ENCODE measurements at places on chromosomes 4 and X. TPM values are rescaled to one million over a fixed set of nuclear protein-coding genes. Genes with fewer than 3 reads are reported as not detected.
A peak's percentile ranks its signal among the peaks of the same experiment; 100 is the strongest.

DNA sequence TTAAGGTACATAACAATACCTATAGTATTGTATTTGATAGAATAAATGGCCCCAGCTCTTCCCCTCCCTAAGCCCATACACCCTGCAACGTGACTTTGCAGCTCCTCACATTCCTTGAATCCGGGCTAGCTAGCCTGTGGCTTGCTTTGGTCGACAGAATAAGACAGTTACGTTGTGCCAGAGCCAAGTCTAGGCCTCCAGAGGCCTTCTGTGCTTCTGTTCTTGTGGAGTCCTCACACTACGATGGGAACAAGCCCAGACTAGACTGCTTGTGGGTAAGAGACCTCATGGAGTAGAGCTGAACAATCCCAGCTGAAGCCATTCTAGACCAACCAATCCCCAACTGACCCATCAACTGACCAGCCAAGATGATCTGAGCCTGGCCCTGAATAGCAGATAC lies 102.4 kb upstream of the PLAC1 start:
- no peak overlapping the region for H3K27ac ChIP-seq
- no peaks in the 10 kb centered on the region for H3K4me1 ChIP-seq
- no peaks in the 10 kb centered on the region for H3K36me3 ChIP-seq
- no peaks in the 10 kb centered on the region for H3K27me3 ChIP-seq

DNA sequence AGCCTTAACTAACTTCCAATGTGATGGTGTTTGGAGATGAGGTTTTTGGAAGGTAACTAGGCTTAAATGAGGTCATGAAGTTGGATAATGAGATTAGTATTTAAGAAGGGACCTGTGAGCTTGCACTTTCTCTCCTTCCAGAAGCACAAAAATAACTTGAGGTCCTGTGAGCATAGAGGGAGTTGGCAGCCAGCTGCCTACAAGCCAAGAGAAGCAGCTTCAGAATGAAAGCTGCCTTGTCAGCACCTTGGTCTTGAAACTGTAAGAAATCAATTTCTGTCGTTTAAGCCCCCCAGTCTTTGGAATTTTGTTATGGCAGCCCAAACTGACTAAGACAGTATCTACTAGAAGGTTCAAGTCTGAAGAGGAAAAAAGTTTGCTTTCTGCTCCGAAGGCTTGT lies 280.2 kb upstream of the GALNTL6 start:
- H3K36me3 ChIP-seq, result no peaks in the 10 kb centered on the region
- H3K27me3 ChIP-seq, result no peaks in the 10 kb centered on the region
- no peak overlapping the region for H3K4me3 ChIP-seq
- no peak overlapping the region for H3K27ac ChIP-seq
- DNase-seq, result no peak

- H3K27me3 ChIP-seq, result no peaks in the 10 kb centered on the region
- no peak overlapping the region for H3K27ac ChIP-seq
- no peak overlapping the region for H3K4me3 ChIP-seq
- no peaks in the 10 kb centered on the region for H3K4me1 ChIP-seq
- H3K36me3 ChIP-seq, result no peaks in the 10 kb centered on the region
Observed at GRCh38 chr4:88264336-88264735, 20.0 kb downstream of the PPM1K start.

GRCh38 chr4:126742885-126743284 lies 889.9 kb upstream of the INTU start:
- no peaks in the 10 kb centered on the region for H3K36me3 ChIP-seq
- H3K27me3 ChIP-seq, result no peaks in the 10 kb centered on the region
- H3K27ac ChIP-seq, result no peak overlapping the region
- no peaks in the 10 kb centered on the region for H3K4me1 ChIP-seq

- H3K27ac ChIP-seq, result no peak overlapping the region
- H3K27me3 ChIP-seq, result no peaks in the 10 kb centered on the region
- H3K36me3 ChIP-seq, result no peaks in the 10 kb centered on the region
- DNase-seq, result no peak
- H3K4me1 ChIP-seq, result no peaks in the 10 kb centered on the region
Observed at GRCh38 chrX:100072336-100072735, 337.7 kb downstream of the PCDH19 start.

Gene DDX53
- total RNA-seq, result not detected

GRCh38 chrX:12292996-12293765 lies 154.9 kb downstream of the FRMPD4 start:
- H3K4me1 ChIP-seq, result no peaks in the 10 kb centered on the region
- DNase-seq, result no peak
- H3K27me3 ChIP-seq, result peaks cover 17% of the 10 kb centered on the region
- no peaks in the 10 kb centered on the region for H3K36me3 ChIP-seq
- H3K4me3 ChIP-seq, result no peak overlapping the region
- no peak overlapping the region for H3K27ac ChIP-seq

Gene TMPRSS11A
- not detected for total RNA-seq

Gene GPR34
- 56.3 TPM for total RNA-seq

GRCh38 chrX:118726887-118727685 lies at the start of gene IL13RA1:
Gene IL13RA1, plus strand, starts transcription at chrX:118727606. Its CDS starts 33 bp downstream, at chrX:118727639.
- no peaks in the 10 kb centered on the region for H3K4me1 ChIP-seq
- peak; percentile 72 for DNase-seq
- no peaks in the 10 kb centered on the region for H3K27me3 ChIP-seq

Gene TNMD
- total RNA-seq, result 1.3 TPM

Gene POU4F2
- total RNA-seq, result not detected

- H3K4me1 ChIP-seq, result no peaks in the 10 kb centered on the region
- H3K4me3 ChIP-seq, result no peak overlapping the region
- H3K36me3 ChIP-seq, result no peaks in the 10 kb centered on the region
- no peak for DNase-seq
Observed at GRCh38 chr4:86500527-86500926, 93.6 kb upstream of the PTPN13 start.

DNA sequence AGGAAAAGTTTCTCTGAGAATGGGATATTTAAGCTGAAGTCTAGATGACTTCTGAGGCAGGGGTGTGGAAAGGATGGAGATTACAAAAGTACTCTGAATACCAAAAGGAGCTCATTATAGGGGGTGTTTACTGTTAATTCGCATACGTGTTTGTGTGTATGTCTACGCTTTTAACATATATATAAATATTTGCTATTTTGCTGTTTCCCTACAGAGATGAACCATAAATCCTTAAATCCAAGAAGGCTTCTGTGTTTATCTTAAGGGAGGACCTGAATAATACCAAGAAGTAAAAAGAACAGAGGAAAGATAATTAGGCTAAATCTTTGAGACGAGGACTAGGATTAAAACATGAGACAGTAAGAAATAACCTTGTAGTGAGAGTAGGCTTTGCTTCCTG lies 166.0 kb downstream of the ARAP2 start:
- H3K27ac ChIP-seq, result no peak overlapping the region
- H3K27me3 ChIP-seq, result no peaks in the 10 kb centered on the region
- no peaks in the 10 kb centered on the region for H3K36me3 ChIP-seq
- H3K4me1 ChIP-seq, result no peaks in the 10 kb centered on the region
- H3K4me3 ChIP-seq, result no peak overlapping the region

DNA sequence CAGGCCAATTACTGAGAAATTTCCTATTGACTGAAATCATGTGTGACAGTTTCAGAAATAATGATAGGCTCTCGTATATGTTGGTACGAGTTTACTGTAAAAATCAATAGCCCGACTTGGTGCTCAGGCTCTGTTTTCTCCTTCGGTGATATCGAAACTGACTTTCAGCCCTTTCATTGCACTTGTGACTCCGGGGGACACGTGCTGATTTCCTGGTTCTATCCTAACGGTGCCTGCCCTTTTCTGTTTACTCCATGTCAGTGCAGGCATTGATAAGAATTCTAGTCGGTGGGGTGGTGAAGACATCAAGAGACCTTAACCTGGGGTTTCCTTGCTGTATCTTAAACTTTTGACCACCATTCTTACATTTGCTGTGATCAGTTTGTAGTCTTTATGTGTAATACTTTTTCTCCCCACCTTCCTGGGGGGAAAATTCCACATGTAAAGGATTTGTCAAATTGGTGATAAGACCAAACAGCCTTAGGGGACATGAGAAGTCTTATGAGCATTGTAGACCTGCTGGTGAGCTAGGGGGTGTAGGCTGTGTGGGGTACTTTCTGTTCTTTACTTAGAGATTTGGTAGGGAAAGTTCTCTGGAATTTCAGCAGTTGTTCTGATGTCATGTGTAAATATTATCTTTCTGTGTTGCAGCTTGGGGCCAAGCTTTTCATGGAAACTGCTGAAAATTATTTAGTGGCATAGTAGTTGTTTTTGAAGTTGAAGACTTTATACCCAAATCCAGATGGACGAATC lies 52.7 kb downstream of the TMEM131L start:
- H3K4me1 ChIP-seq, result no peaks in the 10 kb centered on the region
- peak overlapping the region; percentile 10 for H3K27ac ChIP-seq
- no peaks in the 10 kb centered on the region for H3K36me3 ChIP-seq
- H3K4me3 ChIP-seq, result no peak overlapping the region
- no peak for DNase-seq

GRCh38 chrX:110401135-110401534 lies 42.5 kb downstream of the RTL9 start:
- no peak overlapping the region for H3K4me3 ChIP-seq
- no peaks in the 10 kb centered on the region for H3K4me1 ChIP-seq
- H3K27me3 ChIP-seq, result peaks cover 55% of the 10 kb centered on the region
- no peak for DNase-seq
- H3K27ac ChIP-seq, result no peak overlapping the region

GRCh38 chr4:25015012-25015411 lies 15.7 kb downstream of the LGI2 start:
- no peaks in the 10 kb centered on the region for H3K4me1 ChIP-seq
- no peak overlapping the region for H3K27ac ChIP-seq
- H3K27me3 ChIP-seq, result no peaks in the 10 kb centered on the region
- H3K4me3 ChIP-seq, result no peak overlapping the region
- no peaks in the 10 kb centered on the region for H3K36me3 ChIP-seq
- no peak for DNase-seq

Gene CPXCR1
- total RNA-seq, result not detected

DNA sequence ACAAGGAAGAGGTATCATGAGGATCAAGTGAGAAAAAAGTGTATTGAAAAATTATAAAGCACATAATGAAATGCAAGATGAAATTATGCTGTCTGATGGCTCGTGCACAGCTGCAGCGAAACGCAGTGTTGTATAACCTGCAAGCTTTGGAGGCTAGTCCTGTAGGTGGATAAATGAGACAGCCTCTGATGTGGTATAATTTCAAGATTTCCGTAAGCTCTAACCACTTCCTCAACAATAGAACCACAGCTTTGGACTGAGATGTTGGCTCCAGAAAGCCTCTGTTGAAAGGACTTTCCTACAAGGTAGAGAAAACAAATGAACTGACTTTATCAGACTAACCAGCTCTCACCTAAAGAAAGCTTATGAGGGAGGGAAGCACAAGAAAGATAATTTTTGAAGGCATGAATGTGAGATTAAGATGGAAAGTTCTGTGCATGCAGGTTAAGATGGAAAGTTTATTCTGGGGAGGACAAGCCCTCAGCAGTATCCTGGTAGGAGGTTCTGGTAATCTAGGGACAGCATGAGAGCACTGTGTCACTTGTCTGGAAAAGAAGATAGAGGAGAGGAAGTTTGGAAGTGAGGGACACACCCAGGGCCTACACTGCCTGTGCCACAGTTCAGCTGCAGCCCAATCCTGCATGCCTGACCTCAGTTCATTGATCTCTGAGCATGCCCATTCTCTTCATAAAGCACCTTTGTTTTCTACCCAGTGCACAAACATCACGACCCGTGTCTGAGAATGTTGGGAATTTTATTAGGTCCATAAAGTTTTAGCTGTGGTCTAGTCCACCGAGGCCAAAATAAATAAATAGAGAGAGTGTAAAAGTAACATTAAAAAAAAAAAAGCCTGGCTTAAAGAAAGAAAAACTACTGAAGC lies 161.5 kb upstream of the SFRP2 start:
- H3K4me1 ChIP-seq, result no peaks in the 10 kb centered on the region
- no peaks in the 10 kb centered on the region for H3K36me3 ChIP-seq
- H3K27ac ChIP-seq, result no peak overlapping the region

DNA sequence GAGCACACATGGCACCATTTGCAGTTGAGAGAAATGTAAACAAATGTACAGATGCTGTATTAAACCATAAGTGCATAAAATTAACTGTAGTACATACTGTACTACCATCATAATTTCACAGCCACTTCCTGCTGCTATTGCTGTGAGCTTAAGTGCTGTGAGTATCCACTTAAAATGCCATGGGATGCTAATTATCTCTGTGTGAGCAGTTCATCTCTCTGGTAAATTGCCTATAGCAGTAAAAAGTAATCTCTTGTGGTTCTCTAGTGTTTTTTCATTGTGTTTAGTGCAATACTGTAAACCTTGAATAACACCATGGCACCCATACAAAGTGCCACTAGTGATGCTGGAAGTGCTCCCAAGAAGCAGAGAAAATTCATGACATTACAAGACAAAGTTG lies 9.9 kb upstream of the SCOC start:
- H3K4me1 ChIP-seq, result no peaks in the 10 kb centered on the region
- no peaks in the 10 kb centered on the region for H3K27me3 ChIP-seq
- no peaks in the 10 kb centered on the region for H3K36me3 ChIP-seq
- H3K4me3 ChIP-seq, result no peak overlapping the region
- no peak for DNase-seq

- no peak overlapping the region for H3K27ac ChIP-seq
- no peaks in the 10 kb centered on the region for H3K4me1 ChIP-seq
- peaks cover 18% of the 10 kb centered on the region for H3K27me3 ChIP-seq
- DNase-seq, result no peak
- no peaks in the 10 kb centered on the region for H3K36me3 ChIP-seq
Observed at GRCh38 chrX:65630771-65631170, 36.7 kb upstream of the MSN start.

- no peaks in the 10 kb centered on the region for H3K36me3 ChIP-seq
- no peak for DNase-seq
- H3K4me1 ChIP-seq, result no peaks in the 10 kb centered on the region
- no peak overlapping the region for H3K27ac ChIP-seq
- no peak overlapping the region for H3K4me3 ChIP-seq
- no peaks in the 10 kb centered on the region for H3K27me3 ChIP-seq
Observed at GRCh38 chr4:22369901-22370562, 145.8 kb downstream of the ADGRA3 start.

- H3K27me3 ChIP-seq, result no peaks in the 10 kb centered on the region
- DNase-seq, result no peak
- no peaks in the 10 kb centered on the region for H3K36me3 ChIP-seq
- no peak overlapping the region for H3K27ac ChIP-seq
- no peak overlapping the region for H3K4me3 ChIP-seq
- H3K4me1 ChIP-seq, result no peaks in the 10 kb centered on the region
Observed at GRCh38 chr4:183038436-183038835, 60.6 kb upstream of the WWC2 start.

DNA sequence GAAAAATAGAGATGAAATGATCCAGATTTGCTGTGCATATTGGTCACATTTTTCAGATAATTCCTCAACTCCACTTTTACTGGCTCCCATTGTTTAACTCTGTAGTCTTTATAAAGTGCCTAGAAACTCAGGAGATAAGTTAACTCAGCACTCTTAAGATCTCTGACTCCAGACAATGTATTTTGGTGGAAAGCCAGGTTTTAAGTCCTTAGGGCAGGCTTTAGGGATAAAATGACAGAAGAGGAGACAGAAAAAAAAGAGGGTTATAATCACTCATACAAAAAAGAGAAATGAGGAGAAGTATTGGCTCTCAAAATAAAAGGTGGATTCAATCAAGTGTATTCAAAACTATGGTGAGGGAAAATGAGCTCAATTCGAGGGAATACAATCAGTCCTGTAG lies 674.8 kb upstream of the INTU start:
- H3K4me3 ChIP-seq, result no peak overlapping the region
- H3K27me3 ChIP-seq, result no peaks in the 10 kb centered on the region
- H3K4me1 ChIP-seq, result no peaks in the 10 kb centered on the region
- no peak for DNase-seq
- no peak overlapping the region for H3K27ac ChIP-seq
- H3K36me3 ChIP-seq, result no peaks in the 10 kb centered on the region

- no peak overlapping the region for H3K27ac ChIP-seq
- no peaks in the 10 kb centered on the region for H3K4me1 ChIP-seq
- no peaks in the 10 kb centered on the region for H3K27me3 ChIP-seq
Observed at GRCh38 chr4:166458756-166459155, 585.7 kb downstream of the TLL1 start.
